GDM1 (cell line): ENCODE measurements at places on chromosomes 5 and 9.

- DNase-seq, result no peak
Observed at GRCh38 chr9:120438836-120439546, 141.0 kb downstream of the CDK5RAP2 start.

GRCh38 chr5:178465861-178466288, 124.3 kb downstream of the COL23A1 start:
- no peak for DNase-seq

DNA sequence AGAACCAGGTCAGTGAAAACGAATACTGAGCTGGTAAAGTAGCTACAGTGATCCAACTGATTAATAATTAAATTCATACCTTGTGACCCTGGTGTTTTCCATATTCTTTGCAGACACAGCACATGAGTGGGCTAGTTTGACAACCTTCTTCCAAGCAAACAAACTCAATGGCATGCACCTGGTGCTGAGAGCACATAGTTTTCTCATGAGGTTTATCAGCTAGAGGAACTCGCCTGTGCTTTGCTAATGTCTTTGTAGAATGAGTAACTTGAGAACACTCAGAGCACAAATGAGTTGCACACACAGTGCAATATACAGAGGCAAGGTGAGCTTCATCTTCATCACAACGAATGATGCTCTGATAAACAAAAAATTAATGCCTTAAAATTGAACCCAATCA, 12.6 kb downstream of the TRIM23 start:
- no peak for DNase-seq

DNA sequence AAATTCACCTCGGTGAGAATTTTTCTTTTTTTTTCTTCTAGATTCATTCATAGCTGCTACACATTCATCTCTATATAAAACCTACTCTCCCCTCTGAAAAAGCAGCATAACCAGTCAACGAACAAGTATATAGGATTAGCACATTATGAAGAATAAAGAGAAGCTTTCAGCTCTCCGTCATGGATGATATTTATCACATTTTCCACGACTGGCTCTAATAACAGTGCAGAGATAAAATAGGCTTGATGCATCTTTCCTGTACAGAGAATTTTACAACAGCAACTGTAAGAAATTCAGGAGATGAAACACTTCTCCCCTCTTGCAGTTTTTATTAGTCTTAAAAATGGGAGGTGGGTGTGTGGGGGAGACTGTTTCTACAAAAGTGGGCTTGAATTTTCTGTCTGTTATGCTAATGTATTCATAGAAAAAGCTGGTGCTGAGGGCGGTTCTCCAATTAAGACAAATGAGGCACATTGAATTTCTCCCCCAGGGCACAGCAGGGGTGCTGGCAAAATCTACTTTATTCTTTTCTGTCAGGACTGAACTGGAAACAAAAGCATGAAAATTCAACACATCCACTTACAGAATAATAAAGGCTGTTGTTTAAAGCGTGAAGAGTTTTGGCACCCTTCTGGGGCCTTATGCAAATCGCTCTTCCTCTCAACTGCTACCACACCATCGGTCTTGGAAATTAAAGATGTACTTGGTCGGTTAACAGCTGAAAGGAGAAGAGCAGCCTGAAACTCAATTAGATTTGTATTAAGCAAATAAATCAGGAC, 233.9 kb upstream of the ZNF608 start:
- no peak for DNase-seq

- DNase-seq, result no peak
Observed at GRCh38 chr5:73122875-73123810, 2.8 kb downstream of the TMEM171 start.

DNA sequence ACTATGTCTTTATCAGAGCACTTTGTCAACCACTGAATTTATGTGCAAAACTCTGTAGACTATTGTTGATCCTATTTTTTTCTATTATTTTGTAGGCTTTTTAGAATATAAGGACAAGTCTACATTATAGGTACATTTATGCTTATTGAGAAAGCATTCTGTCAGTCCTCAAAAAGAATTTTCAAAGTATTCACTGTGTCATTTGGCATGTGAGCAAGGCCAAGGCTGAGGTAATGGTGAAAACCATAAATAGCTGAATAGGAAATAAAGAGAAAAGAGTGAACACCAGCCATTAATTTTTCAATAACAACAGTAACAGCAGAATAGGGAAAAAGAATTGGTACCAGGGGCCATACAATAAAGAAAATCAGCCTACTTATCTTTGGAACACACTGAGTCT, 21.0 kb downstream of the SKIC3 start:
- no peak for DNase-seq

DNA sequence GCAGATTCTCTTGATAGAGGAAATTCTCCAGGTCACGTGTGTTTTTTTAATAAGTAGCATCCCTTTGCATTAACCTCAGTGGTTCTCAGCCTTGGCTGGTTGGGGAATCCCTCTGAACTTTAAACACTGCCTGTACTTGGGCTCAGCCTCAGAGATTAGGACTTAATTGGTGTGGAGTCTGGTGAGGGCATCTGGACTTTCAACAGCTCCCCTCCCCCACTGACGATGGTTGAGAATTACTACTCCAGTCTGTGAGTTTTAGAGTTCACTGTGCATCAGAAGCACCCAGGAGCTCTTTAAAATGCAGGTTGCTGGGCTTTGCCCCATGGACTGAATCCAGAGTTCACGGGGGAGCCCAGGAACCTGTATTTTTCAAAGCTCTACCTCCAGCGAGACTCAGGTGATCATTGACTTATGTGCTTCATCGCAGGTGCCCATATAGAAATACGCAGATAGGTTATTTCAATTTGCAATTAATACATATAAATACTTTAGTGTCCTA, 71.4 kb downstream of the DAPK1 start:
- DNase-seq, result no peak

DNA sequence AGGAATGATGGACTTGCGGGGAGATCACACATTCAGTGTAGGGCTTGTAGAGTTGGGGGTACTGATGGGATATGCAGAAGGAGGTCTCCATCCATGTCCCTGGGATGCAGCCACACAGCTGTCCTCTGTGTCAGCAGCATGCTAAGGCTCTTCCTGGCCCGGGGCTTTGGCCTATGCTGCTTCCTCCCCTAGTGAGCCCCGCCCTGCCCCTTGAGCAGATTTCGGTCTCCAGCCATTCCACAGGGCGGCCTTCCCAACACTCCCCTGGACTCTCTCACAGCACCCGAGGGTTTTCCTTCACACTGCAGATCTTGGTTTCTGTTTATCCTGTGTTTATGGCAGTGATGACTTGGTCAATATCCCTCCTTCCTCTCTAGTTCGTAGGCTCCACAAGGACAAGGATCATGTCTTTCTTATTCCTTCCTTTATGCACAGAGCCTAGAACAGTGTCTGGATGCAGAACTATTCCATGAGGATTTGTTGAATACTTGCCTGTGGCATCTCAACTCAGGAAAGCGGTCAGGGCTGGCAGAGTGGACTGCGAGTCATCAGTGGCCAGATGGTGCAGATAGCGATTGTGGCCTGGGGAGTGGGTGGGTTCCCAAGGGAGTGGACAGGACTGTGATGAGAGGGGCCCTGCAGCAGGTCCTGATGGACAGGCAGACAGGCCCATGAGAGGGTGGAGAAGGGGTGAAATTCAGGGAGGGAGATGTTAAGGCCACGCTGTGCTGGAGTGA, 114.2 kb downstream of the RGS3 start:
- DNase-seq, result no peak

- DNase-seq, result no peak
Observed at GRCh38 chr5:5270161-5270560, 130.0 kb downstream of the ADAMTS16 start.

DNA sequence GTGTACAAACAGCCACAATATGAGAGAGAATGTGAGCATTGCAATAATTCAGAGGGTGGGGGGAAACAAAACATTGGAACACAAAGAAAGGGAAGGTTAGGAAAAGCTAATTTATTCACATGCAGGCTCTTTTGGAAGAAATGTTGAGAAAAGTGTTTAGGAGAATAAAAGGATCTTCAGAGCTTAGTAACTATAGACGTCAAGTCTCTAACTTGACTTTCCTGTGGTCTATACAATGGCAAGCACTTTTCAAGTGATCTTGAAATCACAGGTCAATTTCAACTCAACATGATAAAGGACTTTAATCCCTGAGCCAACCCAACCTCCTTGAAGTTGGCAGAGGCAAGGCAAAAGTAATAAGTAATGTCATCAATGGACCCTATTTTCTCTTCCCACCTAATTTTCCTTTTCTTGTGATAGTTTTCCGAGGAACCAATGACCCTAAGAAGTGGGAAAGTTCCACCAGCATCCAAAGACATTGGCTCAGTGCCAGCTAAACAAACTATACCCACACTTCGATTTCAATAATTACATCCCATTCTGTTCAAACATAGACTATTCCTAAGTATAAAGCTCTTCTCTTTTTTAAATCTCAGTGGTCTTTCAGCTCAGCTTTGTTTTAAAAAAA, 23.7 kb downstream of the RFK start:
- DNase-seq, result no peak

DNA sequence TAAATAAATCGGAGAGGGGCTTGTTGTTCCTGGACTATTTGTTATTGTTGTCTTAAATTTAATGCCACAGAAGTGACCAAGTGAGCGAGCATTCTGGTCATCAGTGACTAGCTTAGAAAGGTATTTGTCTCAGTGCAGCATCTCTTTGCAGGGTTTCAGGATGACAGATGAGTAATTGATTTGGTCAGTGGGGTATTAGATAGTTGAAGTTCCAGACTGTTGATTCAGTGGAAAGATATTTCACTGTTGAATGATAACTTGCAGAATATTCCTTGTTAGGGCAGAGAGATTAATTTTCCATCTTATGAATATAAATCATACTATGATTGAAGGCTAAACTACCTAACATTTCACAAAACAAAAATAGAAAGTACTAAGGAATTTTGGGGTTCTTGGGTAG, 122.4 kb downstream of the TRIO start:
- no peak for DNase-seq

DNA sequence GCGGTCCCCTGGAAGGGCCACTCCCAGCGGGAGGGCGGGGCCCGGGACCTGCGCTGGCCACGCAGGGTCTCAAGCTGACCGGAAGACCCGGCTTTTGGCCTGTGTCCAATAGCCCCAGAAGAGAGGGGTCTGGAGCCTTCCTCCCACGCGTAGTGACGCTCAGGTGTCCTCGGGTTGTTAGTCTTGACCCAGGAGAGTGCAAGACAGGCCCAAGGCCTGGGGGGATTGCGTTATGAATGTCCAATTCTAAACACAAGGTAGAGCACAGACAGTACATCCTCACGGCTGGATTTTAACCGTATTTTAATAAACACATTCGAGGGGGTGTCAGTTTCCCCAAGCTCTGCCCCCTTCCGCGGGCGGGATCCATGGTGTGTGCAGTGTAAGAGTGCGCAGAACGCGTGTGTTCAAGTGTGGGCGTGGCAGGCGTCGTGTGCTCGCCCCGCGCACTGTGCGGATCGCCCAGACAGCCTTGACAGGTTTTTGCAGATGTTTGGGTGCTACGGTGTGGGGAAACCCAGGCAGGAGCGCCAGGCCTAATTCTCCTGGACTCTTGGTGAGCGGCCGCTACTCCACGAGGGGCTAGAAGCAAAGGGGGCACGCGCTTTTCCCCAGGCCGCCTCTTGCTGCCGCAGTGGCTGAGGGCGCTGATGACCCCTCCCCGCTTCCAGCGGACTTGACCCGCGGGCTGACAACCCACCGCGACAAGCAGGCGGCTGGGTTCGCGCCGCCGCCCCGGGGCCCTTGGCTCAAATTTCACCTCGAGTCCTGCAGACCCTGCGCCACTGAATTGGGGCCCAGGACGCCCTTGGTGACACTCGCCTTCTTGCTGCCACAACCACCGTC, 6.1 kb upstream of the DMRT3 start:
- DNase-seq, result no peak

DNA sequence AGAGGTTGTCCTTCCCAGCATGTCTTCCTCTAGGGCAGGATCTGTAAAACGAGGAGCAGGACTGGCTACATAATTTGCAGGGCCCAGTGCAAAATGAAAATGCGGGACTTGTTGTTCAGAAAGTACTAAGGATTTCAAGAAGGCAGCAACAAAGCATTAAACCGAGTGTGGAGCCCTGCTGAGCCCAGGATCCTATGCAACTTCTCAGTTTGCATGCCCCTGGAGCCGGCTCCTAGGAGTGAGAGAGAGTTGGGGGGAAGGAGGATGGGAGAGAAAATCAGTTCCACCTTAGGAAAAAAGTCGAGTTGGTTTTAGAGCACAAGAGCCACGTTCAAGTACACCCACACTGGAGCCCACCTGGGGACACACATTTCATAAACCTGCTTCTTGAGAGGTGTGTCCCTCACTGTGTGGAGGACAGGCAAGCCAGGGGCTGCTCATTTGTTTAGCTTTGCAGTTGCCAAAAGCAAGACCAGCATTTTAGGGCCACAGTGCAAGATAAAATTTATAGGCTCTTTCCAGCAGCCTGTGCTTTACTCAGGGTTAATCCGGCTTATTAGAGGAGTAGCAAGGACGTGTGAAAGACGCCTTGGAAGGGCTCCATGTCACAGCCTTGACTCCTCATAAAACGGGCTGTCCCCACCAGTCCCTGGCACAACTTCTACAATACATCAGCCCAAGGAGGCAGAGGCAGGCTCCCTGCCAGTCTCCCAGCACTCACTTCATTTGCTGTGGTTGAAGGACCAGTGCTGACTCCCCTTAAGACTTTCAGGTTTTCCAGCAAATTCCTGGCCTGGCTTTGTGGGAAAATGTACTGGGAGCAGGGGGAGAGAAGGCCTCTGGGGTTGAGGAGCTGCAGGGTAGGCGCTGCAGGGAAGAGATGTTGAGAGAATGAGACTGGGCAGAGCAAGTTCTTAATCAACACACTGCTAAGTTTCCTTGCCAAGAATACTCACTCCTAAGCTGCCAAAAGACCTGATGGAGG, 159.7 kb upstream of the SEMA6A start:
- DNase-seq, result no peak

DNA sequence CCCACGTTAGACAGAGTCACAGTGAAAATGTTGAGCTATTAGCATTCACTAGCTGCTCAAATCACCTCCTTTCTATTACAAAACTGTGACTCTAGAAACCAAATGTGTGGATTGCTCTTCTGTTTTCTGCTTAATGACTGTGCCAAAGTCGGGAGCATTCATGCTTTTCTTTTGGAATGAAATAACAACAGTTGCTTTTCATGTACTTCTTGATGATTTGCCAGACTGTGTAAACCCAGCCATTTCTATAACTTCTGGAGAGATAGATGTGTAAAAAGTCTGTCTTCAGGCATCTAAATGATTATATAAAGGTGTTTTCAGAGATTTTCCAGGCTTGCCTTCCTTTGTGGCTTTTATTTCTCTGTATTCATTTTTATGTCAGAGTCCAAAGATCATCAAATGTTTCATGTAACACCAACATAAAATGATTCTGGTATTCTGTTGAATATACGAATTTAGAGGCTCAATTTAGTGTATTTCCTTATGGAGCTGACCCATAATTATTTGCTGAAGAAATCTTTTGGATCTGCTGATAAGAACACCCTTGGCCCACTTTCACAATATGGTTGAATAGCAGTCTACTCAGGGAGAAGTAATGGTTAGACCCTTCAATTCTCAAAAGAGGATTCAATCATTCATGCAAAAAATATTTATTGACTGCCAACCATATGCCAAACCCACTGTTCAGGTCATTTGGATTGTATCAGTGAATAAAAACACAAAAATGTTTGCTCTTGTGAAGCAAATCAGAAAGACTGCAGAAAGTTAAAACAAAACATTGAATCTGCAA, 581.2 kb downstream of the CDH18 start:
- DNase-seq, result no peak
